Endothelial cell of umbilical vein (primary cell): ENCODE measurements at places on chromosomes 16 and 17. TPM values are rescaled to one million over a fixed set of nuclear protein-coding genes. Genes with fewer than 3 reads are reported as not detected.

Gene TAC4
- 0.19 and 0.27 TPM in 2 replicates for polyA plus RNA-seq

Gene SLFN14
- not detected in 2 replicates for polyA plus RNA-seq

Gene GAS2L2
- not detected in 2 replicates for polyA plus RNA-seq

Gene ADGRG3
- polyA plus RNA-seq: not detected in 2 replicates

Gene MYO15A
- polyA plus RNA-seq: 0.46 and 0.91 TPM in 2 replicates

Gene ACSM3
- 23.7 and 33.2 TPM in 2 replicates for polyA plus RNA-seq

GRCh38 chr17:40532520-40533253 is 31.3 kb upstream of the TNS4 start:
- DNase-seq: peak; percentile 94

- no peak for DNase-seq
Measured at GRCh38 chr16:14309906-14310305, 238.8 kb downstream of the MRTFB start.

DNA sequence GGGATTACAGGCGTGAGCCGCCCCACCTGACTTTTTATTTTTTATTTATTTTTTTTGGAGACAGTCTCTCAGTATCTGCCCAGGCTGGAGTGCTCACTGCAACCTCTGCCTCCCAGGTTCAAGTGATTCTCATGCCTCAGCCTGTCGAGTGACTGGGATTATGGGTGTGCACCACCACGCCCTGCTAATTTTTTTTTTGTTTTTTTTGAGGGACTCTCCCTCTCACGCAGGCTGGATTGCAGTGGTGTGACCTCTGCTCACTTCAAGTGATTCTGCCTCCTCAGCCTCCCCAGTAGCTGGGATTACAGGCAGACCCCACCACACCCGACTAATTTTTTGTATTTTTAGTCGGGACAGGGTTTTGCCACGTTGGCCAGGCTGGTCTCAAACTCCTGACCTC is 7.7 kb downstream of the ZNF207 start:
- no peak for DNase-seq

GRCh38 chr16:15398618-15399316 is 3.2 kb downstream of the MPV17L start:
- DNase-seq: no peak

DNA sequence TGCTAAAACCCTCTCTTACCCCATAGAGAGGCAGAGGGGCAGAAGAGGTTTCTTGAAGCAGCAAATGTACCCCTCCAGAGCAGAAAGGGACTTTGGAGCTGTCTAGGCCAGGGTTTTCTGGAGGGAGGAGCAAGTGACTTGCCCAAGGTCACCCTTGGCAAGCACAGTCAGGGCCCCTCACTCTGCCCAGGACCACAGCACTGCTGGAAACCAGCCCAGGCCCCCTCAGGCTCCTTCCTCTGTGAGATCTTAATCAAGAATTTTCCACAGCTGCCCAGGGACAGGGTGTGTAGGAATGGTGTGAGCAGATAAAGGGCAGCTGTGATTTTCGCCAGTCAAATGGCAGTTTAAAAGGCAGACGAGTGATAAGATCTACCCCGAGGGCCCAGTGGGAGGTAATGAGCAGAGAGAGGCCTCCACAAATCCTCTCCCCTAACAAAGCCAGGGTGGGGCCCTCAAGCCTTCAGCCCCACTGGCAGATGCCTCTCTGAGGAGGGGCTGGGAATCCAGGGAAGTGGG is 3.9 kb upstream of the SLC12A3 start:
- peak; percentile 42 for DNase-seq

GRCh38 chr17:36851250-36851649 is 86.0 kb upstream of the LHX1 start:
- DNase-seq: peak; percentile 9
